ENCODE measurements at places on chromosomes 1 and 21.
A peak's percentile ranks its signal among the peaks of the same experiment; 100 is the strongest.

- DNase-seq = no peak
These were observed 46.4 kb downstream of the TMCC2 start for GRCh38 chr1:205274041-205274691.

GRCh38 chr1:172487550-172487949, 43.7 kb upstream of the PIGC start:
- no peak for DNase-seq

- DNase-seq = no peak
These were observed 1.8 kb upstream of the C1orf74 start for GRCh38 chr1:209786146-209786545.

DNA sequence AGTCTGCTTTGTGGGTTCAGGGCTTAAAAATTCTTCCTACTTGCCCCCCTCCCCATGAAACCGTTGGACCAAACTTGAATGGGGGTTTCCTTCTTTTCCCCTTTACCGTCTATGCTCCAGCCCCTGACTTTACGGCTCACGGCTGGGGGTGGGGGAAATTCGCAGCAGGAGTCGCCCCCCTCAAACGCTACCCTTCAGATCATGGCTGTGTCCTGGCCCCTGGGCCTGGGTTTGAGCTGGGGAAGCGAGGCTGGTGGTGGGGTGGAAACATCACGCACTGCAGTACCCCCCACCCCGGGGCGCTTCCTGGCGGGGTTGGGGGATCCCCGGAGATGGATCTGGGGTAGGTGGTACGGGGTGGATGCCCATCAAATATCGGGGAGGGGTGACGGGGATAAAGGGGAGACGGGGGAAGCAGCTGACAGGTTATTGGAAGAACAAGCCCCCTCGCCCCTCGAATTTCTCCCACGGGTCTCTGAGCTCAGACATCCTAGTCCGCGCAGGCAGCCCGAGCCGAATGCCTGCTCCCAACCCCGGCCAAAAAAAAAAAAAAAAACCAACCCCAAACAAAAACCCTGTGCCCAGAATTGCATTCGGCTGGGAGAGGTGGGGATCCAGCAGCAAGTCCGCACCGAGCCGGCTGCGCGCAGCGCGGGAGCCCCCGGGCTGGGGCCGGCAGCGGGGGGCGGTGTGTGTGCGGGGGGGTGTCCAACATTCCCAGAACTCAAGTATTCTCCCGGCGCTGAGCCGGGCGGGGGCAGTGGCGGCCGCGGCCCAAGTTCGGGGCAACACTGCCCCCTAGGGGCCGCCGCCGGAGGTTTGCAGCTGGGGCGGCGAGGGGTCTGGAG, 59.0 kb upstream of the ACOT11 start:
- DNase-seq = peak; percentile 44

DNA sequence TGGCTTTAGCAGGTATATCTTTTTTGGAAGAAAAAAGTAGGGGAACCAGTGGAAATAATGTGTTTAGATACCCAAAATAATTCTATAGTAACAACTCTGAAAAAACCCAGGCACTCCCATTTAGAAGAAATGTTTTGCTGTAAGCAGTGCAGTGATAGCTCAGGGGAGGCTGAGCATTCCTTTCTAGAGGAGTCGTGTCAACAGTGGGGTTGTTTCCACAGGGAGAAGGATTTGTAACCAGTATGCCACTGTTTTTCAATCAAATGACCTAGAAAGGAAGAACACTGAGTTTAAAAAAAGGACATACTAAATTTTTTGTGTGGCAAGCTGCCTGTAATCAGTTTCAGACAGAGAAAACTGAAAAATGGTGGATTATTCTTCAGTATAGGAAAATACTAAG, 2.4 kb downstream of the PGD start:
- no peak for DNase-seq

GRCh38 chr1:186903374-186904136, 74.8 kb downstream of the PLA2G4A start:
- DNase-seq = no peak

DNA sequence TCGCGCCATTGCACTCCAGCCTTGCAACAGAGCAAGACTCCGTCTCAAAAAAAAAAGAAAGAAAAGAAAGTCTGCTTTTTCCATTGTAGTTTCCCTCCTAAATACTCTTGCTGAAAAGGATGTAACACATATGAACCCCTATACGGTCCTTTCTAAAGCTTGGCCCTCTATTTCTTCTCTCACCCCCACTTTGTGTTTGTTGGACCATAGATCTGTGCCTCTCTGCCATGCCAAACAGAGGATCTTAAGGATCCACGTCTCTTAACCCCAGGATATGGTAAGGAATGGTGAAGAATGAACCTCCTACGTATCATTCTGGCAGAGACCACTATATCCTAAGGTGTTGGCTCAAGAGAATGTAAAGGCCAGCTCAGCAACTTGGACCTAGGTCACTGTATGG, 18.7 kb upstream of the LAX1 start:
- no peak for DNase-seq

DNA sequence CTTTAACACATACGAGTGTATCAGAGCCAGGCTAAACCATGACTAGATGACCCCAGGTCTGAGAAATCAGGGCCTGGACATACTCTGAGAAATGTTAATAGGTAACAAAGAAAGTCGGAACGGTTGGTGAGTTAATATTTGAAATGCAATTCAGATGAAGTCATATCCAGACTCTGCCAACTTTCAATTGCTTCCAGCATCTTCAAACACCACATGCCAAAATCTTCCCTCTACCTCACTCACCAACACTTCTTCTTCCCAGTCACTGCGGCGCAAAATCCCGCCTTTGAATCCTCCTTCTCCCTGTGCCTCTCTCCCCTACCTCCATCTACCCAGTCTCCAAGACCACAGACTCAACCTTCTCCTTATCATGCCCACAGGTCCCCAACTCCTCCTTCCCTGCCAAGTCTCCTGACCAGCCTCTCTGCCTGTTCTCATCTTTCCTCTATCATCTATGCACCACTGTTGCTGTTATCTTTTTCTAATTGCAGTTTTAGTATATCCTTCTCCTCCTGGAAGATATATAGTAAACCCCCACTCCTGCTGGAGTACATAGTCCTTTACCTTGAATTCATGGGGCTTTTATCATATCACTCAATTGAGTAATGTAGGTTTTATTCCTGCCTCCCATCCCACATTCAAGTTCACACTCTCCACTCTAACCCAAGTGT, 41.3 kb downstream of the ZBTB18 start:
- no peak for DNase-seq

DNA sequence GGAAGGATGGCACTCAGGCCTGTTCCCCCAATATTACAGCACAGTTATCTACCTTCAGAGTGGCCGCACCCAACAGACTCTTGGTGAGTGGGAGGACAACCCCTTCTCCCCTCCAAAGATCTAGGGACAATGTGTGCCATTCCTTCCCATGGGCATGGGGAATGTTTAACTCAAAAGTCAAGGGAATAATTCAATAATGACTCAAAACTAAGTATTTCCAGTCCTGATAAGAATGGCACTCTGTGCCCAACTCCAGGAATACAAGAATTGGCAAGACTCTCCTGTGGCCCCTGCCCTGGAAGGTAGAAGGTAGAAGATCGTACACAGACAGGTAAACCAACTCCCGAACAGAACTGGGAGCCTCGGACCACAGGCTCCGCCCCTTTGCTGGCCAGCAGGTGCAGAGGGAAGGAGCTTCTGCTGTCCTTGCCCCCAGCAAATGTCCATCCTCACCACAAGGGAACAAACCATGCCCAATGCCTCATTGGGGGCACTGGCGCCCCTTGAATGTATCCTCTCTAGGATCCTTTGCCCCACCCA, 514.0 kb downstream of the NPHP4 start:
- no peak for DNase-seq

DNA sequence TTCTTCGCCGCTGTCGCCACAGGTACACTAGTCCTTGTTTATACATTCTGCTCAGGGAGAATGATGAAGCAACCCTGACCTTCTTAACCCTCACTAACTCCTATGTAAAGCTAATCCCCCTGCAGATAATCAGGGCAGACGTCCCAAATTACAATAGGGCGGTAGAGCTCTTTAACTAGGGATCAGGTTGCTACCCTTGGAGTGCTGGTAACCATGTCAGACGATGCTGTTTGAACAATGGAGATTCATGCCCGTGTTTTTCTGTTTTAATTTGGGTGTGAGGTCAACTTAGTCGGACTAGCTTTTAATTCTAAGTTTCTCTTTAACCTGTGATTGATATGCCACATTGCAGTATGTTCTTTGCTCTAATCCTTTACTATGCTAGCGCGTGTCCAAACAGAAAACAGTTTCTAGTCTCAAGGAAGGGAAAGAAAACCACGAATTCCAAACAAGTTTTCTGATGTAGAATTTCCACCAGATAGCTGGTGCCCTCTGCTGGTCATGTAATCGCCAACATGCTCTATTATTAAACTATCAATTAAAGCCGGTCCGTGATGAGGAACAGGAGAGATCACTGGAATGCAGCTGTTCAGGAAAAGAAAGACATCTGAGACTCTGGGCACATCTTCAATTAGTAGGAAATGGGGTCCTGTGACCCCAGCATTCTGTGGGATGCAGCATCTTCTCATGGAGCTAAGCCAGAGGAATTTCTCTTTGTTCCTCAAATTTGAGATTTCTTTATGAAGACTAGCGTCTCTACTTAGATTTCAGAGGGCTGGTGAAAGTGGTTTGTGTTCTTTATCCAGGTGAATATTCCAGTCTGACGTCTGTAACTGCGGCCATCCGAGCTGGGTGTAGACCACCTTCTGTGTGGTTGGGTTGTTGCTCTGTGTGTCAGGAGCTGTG, 18.3 kb upstream of the VAMP3 start:
- DNase-seq = no peak

GRCh38 chr1:231059566-231060193, 19.6 kb upstream of the FAM89A start:
- DNase-seq = no peak

- no peak for DNase-seq
These were observed 37.8 kb downstream of the MIS18A start for GRCh38 chr21:32240851-32241687.

DNA sequence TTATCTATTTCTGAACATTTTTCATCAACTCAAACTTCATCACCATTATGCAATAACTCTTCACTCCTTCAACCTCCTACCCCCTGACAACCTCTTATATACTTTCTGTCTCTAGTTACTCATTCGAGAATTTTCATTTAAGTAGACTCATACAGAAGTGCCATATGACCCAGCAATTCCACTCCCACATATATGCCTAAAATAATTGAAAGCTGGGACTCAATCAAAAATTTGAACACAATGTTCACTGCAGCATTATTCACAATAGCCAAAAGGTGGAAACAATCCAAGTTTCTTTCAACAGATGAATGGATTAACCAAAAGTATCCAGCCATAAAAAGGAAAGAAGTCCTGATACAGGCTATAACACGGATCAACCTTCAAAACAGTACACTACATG, 24.1 kb downstream of the COL11A1 start:
- DNase-seq = no peak

DNA sequence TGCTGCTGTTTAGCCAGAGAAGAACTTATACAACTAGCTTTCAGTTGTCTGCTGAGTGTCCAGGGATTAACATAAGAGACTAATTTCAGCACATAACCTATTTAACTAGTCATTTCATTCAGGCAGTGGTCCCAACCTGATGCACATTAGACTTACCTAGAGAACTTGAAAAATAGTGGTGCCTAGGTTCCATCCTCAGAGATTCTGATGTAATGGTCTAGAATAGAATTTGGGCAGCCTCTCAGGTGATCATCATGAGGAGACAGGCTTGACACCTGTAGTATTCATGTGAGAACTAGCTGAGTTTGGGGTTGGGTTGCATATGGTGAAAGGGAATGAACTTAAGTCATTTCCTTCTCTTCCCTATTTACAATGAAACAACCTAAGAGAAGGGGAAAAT, 24.8 kb downstream of the CNST start:
- DNase-seq = no peak

GRCh38 chr1:206582537-206582936, 29.7 kb downstream of the EIF2D start:
- no peak for DNase-seq

GRCh38 chr1:185419718-185420117, 102.7 kb upstream of the IVNS1ABP start:
- no peak for DNase-seq

DNA sequence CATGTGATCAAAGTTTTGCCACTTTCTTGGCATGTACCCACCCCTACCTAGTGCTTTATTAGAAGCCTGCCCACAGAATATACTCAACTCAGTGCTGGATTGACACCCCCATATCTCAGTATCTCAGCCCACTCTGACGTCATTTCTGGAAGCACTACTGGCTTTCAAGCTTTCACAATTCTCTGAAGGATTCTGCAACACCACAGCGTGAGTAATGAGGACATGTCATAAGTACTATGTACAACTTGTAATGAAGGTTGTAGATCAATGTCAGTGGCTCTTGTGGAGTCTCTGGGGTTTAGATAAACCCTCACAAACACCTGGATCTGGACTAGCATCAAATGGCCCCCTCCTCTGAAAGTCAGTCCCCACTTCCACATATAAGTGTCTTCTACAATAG, 57.2 kb downstream of the TNFSF4 start:
- DNase-seq = no peak

DNA sequence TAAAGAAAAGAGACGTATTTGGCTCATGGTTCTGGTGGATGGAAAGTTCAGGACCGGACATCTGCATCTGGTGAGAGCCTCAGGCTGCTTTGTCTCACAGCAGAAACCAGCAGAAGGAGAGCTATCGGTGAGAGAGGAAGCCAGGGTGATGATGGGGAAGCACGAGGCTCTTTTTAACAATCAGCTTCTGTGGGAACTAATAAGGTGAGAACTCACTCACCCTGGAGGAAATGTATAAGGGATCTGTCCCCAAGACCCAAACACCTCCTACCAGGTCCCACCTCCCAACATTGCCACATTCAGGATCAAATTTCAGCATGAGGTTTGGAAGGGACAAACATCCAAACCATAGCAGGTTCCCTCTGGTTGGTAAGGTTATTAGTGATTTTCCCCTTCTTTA, 32.8 kb downstream of the ASTN1 start:
- no peak for DNase-seq

DNA sequence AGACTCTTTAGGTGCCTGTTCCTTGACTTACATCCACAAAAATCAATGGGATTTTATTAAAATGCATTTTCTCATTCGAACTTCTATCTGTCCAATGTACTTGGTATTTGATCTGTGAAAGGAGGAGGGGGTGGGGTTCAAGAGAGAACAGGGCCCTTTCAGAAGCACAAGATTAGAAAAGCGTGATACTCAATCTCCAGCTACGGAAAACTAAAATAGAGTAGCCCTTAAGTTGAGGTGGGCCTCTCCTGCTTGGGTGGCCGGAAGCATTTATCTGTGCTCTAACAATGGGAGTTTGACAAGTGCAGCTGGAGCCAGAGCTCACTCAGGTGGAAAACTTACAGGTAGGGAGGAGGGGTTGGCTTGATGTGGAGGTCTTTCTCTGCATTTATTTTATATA, 462 bp upstream of the RXRG start:
- no peak for DNase-seq

GRCh38 chr1:94205639-94206038, 31.7 kb downstream of the ARHGAP29 start:
- DNase-seq = no peak

GRCh38 chr1:2546515-2547209, 9.5 kb upstream of the TNFRSF14 start:
- peak; percentile 70 for DNase-seq

DNA sequence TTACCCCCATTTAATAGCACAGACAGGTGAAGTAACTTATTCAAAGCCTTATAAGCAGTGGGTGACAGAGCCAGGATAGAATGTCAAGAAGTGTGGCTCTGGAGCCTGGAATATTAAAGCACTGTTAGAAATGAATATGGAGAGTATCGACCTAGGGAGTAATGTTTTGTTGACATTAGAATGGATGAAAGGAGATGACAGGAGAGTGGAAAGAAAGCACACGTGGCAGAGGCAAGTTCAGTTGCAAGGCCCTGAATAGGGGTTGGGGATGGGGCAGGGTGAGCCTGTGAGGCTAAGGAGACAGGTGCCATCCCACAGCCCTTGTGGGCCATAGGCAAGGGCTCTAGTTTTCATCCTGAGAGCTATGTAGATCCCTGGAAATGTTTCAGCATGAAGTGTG, 125.5 kb upstream of the PLXNA2 start:
- no peak for DNase-seq
